Effector memory CD4-positive, alpha-beta T cell (primary cell): ENCODE measurements at places on chromosomes 13 and 19.
A peak's percentile ranks its signal among the peaks of the same experiment; 100 is the strongest.

DNA sequence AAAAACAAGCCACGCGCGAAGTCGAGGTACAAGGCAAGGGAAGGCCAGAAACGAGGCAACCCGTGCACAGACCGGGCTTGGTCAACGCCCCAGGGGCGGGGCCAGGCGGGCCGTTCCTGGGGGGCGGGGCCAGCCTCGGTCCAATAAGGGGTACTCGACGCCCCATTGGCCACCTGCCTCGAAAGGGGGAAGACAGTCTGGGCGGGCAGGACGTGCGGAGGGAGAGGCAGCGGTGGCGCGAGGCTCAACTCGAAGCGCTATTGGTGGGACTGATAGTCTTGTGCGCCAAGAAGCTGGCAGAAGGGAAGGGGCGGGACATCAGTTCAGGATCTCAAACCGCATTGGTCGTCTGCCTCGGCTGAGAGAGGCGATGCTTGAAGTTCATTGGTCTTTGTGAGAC, at the start of gene LYPD4:
Gene LYPD4, minus strand, starts transcription at position 83 of the 400 bp plus-strand sequence. CDS start 5,398 bp downstream, outside the sequence.
- no peak for DNase-seq

- DNase-seq: no peak
These were observed 985 bp upstream of the CLC start for GRCh38 chr19:39738814-39739213.

- DNase-seq: no peak
These were observed 59.7 kb upstream of the UBL3 start for GRCh38 chr13:29909975-29910674.

DNA sequence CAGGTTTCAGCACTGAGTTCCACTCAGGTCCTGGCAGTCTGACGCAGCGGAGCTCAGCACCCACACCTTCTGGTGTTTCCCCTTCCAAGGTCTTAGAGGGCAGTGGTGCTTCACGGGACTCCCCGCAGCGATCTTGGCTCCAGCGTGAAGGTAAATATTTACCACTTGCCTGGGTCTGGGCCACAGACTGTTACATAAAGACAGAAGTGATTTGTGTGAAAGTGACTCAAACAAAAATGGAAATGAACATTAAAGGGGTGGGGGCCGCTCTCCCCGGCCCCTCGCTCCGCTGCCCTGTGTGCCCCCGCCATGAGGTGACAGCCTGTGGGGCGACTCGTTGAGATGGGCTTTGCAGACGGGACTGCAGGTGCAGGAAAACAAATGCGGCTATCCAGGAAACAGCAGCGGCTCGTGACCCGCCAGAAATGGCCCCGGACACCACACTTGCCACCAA, 55.0 kb downstream of the GGACT start:
- no peak for DNase-seq

DNA sequence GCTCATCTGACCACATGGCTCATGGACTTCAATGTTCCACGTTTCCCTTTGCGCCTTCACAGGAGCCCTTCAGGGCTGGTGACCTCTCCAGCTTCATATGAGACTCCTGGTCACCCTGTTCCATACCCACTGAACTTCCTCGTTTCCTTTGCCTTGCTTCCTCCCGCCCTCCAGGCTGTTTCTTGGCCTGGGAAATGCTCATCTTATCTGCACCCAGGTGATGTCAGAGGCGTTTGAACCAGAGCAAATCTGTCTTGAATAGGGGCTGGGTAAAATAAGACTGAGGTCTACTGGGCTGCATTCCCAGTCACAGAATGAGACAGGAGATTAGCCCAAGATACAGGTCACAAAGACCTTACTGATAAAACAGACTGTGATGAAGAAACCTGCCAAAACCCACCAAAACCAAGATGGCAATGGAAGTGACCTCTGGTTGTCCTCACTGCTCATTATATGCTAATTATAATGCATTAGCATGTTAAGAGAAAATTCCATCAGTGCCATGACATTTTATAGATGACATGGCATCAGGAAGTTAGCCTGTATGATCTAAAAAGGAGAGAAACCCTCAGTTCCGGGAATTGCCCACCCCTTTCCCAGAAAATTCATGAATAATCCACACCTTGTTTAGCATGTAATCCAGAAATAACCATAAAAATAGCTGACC, 102.7 kb downstream of the DCLK1 start:
- no peak for DNase-seq

GRCh38 chr13:99624936-99625540, 123.8 kb downstream of the TM9SF2 start:
- no peak for DNase-seq

DNA sequence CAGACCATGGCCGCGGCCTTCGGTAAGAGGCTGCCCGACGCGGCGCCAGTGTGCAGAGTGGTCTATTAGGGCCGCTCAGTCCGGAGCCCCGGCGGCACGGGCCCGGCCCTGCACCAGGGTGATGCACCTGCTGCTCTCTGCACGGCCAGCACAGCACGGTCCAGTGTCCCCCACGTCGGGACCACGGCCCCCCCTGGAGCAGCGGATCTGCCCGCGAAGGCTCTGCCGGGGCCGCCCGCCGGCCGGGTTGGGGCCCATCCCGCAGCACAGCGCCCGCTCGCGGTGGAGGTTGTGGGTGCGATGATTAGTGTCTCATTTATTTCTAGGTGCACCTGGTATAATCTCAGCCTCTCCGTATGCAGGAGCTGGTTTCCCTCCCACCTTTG, 7.9 kb downstream of the PTBP1 start:
- no peak for DNase-seq

DNA sequence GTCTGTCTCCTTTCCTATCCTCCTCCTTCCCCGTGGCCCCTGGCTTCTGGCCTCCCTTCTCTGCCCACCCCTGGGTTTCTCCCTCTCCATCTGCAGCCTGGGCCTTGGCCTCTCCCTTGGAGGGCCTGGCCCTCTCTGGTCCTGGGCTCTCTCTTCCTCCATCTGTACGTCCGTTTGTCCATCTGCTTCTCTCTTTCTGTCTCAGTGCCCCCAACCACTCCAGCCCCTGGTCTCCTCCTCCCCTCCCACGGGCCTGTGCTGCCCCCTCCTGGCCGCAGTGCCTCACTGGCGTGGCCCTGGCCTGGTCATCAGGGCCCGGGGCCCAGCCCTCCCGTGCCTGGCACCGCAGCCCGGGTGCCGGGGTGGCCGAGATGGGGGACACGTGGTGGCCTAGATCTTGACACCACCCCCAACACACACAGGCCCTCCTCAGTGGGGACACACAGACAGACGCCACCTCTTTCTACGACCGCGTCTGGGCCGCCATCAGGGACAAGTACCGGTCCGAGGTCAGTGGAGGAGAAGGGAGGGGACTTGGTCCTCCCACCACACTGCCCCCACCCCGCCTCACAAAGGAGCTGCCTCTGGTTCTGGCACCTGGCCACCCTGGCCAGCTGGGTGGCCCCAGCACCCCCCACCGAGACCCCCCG, 11.3 kb downstream of the PRKCSH start:
- DNase-seq: peak; percentile 30

DNA sequence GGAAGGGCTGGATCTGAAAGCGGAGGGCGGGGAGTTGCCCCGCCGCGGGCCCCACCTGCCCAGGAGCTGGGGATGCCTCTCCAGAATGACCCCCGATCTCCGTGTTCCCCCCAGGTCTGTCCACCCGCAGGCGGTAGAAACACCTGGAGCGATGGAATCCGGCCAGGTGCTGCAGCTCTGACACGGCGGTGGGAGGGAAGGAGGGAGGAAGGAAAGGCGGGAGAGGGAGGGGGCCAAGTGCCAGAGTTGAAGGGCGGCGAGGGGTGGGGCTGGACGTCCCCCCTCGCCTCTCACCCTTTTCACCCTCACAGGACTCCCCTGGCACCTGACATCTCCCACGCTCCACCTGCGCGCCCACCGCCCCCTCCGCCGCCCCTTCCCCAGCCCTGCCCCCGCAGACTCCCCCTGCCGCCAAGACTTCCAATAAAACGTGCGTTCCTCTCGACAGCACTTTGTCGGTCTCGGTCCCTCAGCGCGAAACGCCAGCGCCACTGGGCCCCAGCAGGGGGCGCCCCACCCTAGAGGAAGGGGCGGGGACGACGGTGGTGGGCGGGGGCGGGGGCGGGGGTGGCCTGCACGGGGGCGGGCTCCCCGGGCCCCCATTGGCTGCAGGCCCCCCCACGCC, 337 bp upstream of the FXYD7 start:
- peak; percentile 60 for DNase-seq

GRCh38 chr19:19538061-19538784, at the start of gene CILP2:
TSS of gene CILP2 (plus strand) at chr19:19538265. CDS start at chr19:19538350, 85 bp downstream.
- peak; percentile 29 for DNase-seq

DNA sequence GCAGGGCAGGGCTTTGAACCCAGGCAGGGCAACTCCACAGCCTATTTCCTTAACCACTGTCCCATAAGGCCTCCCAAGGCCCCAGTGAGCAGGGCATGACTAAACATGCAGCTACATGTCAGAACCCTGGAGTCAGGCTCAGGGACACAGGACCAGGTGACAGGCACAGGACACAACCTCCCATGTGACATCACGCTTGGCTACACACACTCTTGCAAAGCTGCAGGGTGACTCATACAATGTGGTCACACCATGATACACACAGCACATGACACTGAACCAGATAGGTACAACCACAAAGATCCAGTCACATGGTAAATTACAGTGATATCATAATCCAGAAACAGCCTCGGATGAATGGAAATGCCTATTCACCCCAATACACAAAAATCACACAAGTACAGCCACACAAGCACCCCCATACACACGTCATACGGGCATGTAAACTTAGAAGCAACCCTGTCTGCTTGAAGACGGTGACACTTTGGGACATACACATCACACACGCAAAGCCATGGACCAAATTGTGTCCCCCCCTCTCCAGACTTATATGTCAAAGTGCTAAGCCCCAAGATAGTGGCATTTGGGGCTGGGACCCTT, 14.5 kb downstream of the KLK4 start:
- DNase-seq: no peak

GRCh38 chr13:85074543-85075313, 724.5 kb downstream of the SLITRK6 start:
- DNase-seq: no peak

DNA sequence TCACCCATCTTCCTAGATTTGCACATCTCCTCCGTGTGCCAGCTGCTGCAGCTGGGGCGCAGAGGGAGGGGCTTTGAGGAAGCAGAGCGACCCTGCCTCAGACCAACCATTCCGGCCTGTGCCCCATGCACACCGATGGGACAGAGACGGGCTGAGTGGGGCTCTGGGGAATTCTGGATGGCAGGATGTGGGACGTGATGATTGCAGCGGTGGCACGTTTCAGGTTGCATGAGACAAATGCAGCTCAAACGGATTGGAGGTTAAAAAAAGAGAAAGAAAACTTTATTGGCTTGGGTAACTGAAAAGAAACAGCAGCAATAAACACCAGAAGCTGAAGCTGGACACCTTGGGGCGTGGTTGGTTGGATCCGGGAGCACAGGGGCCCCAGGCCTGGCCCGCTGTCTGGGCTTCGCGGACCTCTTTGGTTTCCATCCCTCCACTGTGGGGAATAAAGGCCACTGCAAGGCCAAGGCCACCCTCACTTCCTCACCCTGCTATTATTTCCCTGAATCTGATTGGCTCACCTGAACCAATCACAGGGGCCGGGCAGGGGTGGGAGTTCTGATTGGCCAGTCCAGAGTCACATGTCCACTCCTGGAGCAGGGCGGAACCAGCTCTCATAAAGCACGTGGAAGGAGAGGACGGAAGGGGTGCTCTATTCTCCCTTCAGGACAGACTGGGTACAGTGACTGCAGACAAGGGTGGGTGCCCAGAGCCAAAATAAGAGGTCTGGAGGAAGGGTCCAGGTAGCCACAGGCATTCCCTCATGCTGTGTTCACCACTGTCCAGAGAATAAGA, 6.1 kb upstream of the ZNF787 start:
- no peak for DNase-seq

GRCh38 chr13:59706101-59706976, 457.4 kb downstream of the DIAPH3 start:
- no peak for DNase-seq

GRCh38 chr13:112759827-112760226, 70.0 kb downstream of the ATP11A start:
- DNase-seq: no peak

DNA sequence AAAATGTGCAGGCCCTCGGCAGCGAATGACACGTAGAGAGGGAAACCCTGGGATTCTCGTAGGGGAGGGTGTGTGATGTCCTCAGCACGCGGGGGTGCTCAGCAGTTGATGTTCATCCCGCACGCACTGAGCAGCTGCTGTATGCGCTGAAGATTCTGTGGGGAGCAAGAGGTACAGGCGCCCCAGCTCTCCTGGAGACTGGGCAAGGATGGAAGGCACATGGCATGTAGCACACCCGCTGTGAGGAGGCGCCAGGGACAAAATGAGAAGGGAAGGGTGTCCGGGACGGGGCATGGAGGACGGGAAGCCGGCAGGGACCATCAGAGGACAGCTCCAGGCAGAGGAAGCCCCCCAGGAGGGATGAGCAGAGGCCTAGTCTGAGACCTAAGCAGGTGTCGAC, 15.4 kb downstream of the ATP11A start:
- no peak for DNase-seq

GRCh38 chr19:51337141-51337860, 4.6 kb downstream of the VSIG10L start:
- no peak for DNase-seq

GRCh38 chr13:26585136-26585535, 27.7 kb downstream of the WASF3 start:
- DNase-seq: no peak

GRCh38 chr13:95319551-95320274, 18.5 kb upstream of the ABCC4 start:
- no peak for DNase-seq

DNA sequence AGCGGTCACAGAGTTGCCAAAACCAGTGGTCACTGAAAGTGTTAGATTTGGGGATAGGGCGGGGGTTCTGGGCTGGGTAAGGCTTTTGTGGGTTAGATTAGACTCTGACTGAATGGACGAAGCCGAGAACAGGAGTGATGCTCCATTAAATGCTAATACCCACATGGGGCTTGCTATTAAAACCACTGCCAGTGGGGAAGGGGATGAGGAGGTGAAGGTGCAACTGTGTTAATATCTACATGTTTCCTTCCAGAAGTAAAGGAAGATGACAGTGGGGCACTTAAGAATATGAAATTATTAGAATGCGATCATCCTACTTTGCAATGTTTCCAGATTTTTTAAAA, 573 bp upstream of the ZNF614 start:
- no peak for DNase-seq

DNA sequence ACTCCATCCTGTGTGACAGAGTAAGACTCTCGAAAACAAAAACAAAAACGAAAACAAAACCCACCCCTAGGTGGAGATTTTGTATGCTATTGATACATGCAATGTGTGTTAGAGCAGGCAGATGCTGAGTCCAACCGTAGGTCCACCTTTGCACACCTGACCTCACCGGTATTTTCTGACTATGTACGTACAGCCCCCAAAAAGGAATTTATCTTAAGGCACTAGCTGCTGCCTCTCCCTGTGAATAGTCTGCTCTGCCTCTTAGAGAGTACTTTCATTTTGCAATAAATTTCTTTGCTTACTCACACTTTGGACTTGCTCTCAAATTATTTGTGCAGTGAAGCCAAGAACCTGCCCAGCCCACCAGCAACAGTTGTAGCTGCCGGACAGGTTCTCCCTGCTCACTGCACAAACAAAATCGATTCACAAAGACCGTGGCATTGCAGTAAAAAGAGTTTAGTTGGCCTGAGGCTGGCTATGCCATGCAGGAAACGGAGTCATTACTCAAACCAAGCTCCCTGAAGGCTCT, 8.2 kb upstream of the ZNF77 start:
- DNase-seq: no peak

GRCh38 chr19:38255383-38256014, 675 bp downstream of the PPP1R14A start:
- DNase-seq: no peak
